ENCODE measurements at places on chromosomes 7 and 10.

GRCh38 chr10:128727114-128727513, 600.9 kb upstream of the MKI67 start:
- no peak for DNase-seq

- DNase-seq: no peak
Measured at GRCh38 chr10:85795460-85795859, 571.1 kb downstream of the GRID1 start.

GRCh38 chr10:29370097-29371092, 81.5 kb downstream of the LYZL1 start:
- DNase-seq: peak; percentile 56

DNA sequence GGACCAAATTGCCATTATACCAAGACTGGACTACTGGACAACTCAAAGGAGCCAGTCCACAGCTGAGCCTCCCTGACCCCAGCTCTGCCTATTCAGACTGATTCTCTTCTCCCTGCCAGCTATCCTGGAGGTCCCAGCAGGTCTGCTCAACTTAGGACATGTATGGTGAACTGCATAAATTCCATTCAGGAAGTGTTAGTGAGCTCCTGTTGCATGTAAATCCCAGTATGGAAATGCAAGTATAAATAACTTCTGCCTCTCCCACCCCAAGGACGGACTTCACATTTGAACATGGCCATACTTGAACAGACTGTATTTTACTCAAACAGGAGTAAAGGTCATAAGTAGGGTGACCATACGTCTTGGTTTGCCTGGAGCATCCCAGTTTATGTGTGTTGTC, 128.4 kb downstream of the CHCHD3 start:
- no peak for DNase-seq

GRCh38 chr10:32408690-32409089, 37.2 kb upstream of the CCDC7 start:
- no peak for DNase-seq

DNA sequence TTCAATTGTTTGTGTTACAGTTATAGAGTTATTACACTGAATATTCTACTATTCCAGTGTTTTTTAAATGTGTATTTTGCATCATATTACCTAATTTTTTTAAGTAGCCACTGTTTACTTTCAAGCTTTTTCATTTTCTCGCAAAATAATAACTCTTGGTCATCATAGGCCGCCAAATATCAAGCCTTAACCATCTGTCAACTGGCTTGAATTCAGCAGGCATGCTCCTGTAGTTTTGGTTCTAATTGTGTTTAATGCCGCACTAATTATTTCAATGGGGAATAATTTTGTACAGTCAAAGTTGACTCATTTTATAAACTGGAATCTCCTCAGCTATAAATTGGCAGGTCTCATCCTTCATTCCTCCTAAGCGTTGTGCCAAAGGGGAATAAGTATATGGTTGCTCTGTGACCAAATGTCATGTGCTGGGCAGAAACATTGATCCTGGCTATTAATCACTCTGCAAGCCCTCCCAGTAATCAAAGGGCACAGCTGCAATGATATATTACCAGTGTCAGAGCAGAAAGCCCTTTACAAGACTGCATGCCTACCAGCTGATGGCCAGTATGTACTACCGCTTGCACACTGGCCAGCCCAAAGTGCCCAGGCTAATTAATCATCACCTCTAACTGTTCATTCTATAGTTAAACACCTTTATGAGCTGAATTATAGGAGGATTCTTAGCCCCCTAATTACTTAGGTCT, 74.8 kb downstream of the SKAP2 start:
- no peak for DNase-seq

DNA sequence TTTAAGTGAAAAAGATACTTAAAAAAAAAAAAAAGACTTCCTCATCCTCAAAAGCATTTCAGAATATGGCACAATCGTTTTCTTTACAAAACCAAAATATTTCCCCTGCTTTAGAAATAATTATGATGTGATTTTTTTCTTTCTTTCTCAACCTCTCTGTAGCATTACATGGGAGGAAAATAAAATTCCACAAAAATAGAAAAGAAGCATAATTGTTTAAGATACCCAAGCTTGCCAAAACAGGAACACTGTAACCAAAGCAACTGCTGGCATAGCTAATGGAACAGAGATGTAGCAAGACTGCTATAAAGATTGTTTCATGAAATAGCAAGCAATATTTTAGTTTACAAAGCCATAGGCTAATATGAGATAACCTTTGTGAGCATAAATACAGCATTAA, 75.6 kb upstream of the GPR22 start:
- no peak for DNase-seq

DNA sequence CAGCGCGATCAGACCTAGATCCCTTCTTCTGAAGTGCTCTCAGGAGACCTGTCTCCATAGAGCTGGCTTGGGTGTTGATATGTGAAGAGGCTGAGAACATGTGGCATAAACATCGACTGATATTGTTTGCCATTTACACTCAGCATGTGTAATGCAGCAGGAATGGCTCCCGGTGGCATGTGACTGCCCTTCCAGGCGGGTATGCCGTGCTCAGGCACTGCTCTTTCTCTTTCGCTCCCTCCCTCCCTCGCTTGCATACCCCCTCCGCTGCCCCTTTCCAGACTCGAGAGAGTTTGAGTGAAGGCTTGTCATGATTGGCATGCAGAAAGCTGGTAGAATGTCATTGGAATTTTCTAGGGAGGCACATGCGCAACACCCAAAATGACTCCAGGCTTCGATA, 107.3 kb upstream of the PDCD4 start:
- no peak for DNase-seq

DNA sequence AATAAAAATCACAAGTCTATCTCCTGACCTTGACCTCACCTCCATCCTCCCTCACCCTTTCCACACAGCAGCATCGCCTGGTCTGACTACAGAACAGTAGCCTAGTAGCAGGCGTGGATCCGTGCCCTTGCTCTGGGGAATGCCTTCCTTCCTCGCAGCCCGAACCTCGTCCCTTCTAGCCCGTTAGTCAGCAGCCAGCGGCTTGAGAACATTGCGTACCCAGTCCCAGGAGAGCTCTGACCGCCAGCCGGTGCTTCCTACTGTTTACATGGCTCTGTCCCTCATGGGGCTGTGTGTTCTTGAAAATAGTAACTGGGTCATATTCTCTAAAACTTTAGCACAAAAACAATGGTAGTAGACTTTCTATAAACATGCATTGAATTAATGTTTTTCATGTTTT, 682.7 kb upstream of the IGFBP3 start:
- no peak for DNase-seq

DNA sequence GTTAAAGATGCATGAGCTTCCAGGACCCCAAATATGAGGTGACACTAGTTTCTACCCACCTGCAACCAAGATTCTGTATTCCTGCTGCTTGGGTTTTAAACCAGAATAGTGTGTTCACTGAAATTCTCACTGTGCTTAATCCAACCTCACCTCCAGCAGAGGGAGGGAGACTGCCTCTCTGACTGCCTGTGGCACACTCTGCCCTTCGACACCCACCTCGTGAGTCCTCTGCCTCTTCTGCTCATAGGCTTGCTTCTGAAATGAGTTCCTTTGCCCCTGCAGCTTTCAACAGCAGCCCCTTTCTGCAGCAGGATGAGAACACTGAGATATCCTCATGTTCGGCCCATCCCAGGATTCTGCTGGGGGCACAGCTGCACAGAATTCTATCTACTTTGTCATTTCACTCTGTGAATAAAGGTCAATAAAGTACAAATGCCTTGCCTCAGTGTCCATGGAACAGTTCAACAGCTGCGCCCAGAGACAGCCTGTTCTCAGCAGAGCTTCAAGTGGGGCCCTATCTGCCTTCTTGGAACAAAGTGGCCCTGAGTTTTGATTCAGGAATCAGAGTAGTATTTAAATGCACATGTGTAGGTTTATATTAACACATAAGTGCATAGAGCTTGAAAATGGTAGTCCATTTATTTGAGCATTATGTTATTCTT, 632.5 kb downstream of the TNS3 start:
- DNase-seq: no peak

GRCh38 chr7:158114056-158114850, 473.4 kb downstream of the PTPRN2 start:
- DNase-seq: no peak

DNA sequence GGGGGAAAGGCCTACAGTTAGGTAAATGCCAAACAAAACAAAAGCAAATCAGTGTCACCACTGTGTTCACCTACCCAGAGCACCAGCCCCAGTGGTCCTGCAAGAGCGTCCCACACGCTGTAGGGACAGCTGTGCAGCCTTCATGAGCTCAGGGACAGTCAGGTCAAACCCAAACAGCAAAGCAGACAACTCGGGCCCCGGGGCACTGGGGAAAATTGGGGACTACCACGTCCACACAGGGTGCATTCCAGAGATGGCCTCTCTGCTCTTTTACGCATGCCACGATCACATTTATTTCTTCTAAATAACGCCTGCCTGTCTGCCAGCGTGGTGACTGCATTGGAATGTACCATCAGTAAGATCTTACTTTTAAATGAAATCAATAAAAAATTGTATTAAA, 21.7 kb downstream of the EBF3 start:
- DNase-seq: no peak

- DNase-seq: no peak
Measured at GRCh38 chr10:61852261-61852660, 49.2 kb upstream of the ARID5B start.

GRCh38 chr10:122459561-122460273, 1.6 kb upstream of the HTRA1 start:
- DNase-seq: no peak

GRCh38 chr10:113007343-113007771, 57.3 kb downstream of the TCF7L2 start:
- no peak for DNase-seq

DNA sequence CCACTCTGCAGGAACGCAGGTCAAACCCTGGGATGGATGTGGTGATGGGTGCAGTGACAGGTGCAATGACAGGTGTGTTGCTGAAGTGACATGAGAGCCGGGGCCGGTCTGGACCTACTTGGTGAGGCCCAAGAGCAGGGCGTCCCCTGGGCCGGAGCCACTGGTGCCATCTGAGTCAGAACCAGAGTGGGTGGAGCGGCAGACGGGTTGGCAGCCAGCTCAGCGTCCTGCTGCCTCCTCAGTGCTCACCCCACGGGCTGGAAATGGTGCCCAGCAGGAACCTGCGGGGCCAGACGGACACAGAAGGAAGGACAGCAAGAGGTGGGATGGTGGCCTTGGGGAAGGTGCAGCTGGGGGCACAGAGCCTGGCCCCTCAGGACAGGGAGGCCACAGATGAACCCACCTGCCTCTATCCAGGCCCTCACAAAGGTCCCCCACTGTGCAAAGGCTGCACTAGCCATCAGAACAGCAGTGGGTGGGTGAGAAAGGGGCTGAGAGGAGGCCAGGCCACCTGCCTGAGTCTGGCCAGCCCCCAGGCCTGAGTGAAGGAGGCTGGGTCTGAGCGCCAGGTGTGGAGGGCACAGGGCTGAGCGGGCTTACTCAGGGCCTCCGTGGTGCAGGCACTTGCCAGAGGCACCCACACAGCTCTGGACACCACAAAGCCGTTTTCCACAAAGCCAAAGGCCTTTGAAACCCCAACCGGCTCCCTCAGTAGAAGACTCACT, 129.0 kb upstream of the PPP2R2D start:
- no peak for DNase-seq

GRCh38 chr10:112382515-112383235, 8.8 kb downstream of the ACSL5 start:
- DNase-seq: no peak

- no peak for DNase-seq
Measured at GRCh38 chr10:102159831-102160230, 7.6 kb downstream of the NOLC1 start.

DNA sequence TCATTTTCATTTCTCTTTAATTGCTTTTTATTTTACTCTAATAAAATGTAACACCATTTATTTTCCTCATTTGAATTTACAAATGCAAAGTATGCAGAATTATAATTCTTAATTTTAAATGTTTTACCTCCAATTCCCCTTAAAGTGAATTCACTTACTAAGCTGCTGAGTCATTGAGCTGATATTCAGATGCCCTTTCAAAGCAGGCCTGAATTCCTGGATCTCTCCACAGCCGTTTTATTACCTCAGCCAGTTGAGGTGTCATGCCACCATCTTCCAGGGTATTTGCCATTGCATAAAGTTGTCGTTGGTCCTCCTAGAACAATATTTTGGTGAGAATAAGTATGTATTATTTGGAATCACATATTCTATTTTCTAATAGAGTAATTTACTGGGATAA, 33.2 kb downstream of the GNAT3 start:
- DNase-seq: no peak

GRCh38 chr10:17208476-17208875, 7.0 kb upstream of the TRDMT1 start:
- no peak for DNase-seq

DNA sequence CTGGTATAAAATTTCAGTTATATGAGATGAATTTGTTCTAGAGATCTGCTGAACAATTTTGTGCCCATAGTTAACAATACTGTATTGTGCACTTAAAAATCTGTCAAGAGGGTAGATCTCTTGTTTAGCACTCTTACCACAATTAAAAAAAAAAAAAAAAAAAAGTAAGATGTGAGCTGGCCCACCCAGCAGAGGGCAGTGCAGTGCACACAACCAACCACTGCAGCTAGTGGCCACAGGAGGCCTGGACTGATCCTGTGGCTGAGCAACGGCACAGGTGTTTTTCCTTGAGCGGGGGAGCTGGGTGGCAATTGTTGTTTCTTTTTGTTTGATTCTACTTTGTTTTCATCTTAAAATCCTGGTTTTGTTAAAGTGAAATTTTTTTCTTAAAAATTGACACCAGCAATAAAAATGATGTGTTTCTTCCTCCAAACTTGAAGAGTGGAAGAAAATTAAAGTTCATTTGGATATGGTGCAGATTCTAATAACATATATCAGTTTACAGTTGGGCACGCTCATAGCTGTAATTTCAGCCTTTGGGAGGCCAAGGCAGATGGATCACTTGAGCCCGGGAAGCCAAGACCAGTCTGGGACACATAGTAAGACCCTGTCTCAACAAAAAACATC, 171.1 kb upstream of the TBX20 start:
- peak; percentile 53 for DNase-seq

DNA sequence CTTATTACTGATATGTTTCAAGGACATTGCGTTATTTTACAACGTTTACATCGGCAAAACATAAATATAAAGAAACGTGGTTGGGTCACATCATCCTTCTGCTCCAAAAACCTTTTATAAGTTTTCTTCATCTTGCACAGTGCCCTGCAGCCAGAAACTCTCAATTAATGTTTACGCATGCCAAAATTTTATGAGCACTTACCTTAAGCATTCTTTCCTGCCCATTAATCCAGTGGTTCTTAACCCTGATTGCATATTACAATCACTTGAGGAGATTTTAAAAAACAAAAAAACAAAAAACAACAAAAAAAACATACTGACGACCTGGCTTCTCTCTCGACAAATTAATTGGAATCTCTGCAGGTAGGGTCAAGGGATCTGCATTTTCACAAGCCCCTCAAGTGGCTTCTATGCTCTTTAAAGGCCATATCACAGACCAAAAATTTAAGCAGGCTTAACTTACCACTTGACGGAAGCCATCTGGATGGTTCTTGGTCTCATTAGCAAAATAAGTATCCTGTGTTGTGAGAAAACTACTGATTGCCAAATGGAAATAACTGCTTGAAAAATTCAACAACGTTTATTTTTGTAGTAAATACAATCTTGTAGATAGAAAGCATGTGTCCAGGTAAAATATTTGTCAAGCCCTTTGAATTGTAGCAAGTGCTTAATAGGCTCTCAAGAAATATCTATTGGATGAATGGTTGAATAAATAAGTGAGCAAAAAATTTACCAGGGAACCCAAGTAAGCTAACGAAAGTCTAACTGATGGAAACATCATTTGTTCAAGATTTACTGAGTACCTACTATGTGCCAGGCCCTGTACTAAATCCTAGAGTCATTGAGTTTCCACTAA, 30.9 kb upstream of the SLC16A12 start:
- DNase-seq: no peak

All from right forelimb (tissue), 1 donor.